ENCODE measurements at places on chromosomes 11 and 22.

DNA sequence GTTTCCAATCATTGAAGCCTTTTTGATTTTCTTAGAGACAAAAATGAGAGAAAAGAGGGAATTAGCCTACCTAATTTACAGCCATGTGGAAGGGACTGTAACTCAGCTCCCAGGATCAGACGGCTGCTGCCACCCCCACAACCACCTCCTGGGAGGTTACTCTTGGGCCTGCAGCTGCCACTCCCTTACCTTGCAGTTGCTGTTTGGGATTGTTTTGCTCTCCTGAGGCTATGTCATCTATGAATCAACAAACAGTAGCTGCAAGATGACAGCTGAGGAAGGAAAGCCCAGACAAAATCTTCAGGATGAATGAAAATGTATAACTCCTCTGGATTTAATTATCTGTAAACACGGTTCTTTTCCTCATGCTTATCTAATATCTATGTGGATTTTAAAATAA is 28.0 kb upstream of the ZC3H12C start:
- no peak for DNase-seq

GRCh38 chr11:78370406-78371172 is 47.0 kb downstream of the GAB2 start:
- DNase-seq = no peak

DNA sequence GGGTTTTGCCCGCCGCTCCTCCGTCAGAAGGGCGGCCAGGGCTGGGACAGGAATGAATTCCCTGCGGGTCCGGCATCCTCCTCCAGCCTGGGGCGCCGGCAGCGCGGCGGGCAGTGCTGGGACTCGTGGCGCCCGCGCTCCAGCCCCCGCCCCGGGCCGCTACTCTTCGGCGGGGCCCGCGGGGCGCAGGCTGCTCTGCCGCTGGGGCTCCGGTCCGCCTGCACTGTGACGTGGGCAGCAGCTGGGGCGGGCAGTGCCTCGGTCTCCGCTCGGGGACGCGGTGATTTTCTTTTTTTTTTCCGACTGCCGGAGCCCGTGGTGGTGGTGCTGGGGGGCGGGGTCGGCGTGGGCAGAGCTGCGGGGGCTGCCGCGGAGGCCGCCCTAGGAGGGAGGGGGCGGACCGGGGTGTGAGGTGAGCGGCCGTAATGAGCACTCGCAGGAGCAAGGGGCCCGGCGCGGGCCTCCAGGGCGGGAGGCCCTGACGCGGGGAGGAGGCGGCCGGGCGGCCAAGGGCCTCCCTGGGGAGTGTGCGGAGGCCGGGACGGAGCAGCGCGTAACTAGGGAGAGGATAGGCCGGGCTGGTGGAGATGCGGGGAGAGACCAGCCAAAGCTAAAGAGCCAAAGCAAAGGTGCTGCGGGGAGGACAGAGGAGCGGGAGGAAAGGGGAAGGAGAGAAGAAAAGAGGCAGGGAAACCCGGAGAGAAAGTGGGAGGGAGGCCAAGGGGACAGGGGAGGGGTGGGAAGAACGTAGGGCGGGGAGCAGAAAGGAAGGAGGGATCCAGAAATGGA is 73.3 kb upstream of the ZBED5 start:
- peak; percentile 11 for DNase-seq

DNA sequence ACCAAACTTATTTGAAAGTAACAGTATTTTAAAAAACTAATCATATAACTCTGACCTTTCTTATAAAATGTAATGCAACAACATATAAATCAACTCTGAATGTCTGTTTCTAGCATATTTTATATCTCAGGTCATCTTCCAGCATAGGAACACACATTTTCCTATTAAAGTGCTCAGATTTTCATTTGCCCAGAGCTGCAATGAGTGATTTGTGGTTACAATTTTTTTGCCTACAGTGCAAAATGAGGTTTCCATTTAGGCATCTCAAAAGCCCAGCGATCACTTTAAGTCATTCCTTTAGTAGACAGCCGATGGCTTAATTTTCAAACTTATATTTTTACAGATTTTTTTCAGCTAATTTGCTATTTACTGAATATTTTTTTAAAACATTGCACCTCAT is 1.0 kb downstream of the LYVE1 start:
- DNase-seq = no peak

- no peak for DNase-seq
Measured at GRCh38 chr22:28505416-28506149, 174.1 kb downstream of the TTC28 start.

DNA sequence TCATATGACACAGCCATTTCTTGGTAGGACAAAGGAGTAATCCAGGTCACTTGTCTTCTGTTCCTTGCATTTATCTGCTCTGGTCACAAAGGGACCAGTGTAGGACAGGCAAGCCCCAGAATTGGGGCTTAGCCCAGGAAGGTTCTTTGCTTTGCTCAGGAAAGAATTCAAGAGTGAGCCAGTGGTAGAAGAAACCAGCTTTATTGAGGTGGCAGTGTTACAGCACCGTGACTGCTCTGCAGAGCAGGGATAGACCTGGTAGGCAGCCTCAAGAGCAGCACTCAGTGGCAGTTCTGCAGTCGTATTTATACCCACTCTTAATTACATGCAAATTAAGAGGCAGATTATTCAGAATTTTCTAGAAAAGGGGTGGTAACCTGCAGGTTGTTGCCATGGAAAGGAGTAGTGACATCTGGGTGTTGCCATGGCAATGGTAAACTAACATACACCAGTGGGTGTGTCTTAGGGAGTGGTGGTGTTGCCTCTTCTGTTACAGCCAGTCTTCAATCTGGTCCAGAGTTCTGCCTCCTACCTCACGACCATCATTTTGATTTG is 84.9 kb upstream of the RAB1B start:
- DNase-seq = peak; percentile 68

GRCh38 chr11:96177146-96177545 is 165.8 kb downstream of the MAML2 start:
- DNase-seq = no peak

- DNase-seq = peak; percentile 58
Measured at GRCh38 chr22:24429411-24430365, 2.3 kb downstream of the ADORA2A start.

GRCh38 chr22:35852076-35852475 is 134.4 kb downstream of the APOL5 start:
- DNase-seq = no peak
